ENCODE measurements at places on chromosomes 12 and 14.

GRCh38 chr14:65357113-65357512, 55.4 kb upstream of the FUT8 start:
- no peak for DNase-seq

- DNase-seq: no peak
Observed at GRCh38 chr14:68394118-68394763, 398.6 kb downstream of the ZFP36L1 start.

GRCh38 chr12:47995981-47996401, 8.3 kb downstream of the COL2A1 start:
- peak; percentile 10 for DNase-seq

DNA sequence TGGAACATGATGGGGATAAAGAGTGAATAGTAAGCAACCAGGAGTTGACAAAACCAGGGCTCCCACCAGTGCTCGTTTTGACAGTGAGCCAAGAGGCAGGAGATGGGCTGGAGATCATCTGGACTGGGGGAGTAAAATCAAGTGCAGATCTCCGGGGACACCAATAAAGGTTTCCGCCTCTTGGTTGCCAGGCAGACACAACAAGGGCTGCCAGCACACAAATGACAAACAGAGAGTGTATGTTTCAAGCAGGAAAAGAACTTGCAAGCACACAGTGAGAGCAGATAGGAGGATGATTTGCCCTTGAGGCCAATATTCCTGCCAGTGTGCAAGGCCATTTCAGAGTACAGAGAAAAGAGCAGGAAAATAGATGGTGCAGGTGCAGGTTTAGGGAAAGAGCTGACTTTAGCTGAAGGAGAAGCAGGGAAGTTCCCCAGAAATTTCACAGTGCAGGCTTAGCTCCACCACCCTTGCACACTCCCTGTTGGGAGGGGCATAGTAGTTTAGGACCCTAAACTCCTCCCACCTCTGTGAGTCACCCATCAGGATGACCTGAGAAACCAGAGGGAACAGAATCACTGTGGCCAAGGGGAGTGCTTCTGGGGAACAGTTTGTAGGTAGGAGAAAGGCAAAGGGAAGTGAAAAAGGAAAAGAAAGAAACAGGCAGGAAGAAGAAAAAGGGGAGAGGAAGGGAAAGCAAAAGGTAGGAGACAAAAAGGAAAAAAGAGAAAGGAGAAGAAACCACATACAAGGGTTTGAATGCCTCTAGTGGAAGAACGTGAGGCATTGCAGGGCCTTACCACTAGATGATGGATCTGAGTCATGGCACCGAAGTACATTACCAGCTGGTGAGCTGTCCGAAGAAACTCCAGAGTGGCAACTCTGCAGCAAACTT, 404.4 kb downstream of the SLC6A15 start:
- DNase-seq: no peak

GRCh38 chr12:97323154-97323553, 139.4 kb upstream of the RMST start:
- no peak for DNase-seq

GRCh38 chr14:75906680-75907280, 75.0 kb downstream of the TGFB3 start:
- peak; percentile 83 for DNase-seq

DNA sequence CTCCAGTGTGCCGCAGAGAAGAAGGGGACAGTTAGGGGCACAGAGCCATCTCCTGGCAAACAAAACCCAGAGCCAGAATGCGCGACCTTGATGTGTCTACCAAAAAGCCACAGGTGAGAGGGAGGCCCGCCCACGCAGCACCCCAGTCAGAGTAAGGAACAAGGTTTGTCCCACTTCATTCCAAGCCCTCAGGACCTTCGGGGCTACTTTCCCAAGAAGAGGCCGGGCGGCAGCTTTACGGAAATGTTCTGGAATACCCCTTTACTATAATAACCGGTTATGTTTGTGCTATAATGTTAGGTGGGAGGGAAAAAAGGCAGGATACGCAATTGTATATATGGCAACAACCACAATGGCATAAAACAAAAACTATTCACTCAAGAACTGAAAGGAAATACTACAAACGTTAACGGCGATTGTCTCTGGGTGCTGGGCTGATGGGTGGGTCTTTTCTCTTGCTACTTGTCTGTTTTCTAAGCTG, 12.3 kb downstream of the CCDC88C start:
- DNase-seq: no peak

DNA sequence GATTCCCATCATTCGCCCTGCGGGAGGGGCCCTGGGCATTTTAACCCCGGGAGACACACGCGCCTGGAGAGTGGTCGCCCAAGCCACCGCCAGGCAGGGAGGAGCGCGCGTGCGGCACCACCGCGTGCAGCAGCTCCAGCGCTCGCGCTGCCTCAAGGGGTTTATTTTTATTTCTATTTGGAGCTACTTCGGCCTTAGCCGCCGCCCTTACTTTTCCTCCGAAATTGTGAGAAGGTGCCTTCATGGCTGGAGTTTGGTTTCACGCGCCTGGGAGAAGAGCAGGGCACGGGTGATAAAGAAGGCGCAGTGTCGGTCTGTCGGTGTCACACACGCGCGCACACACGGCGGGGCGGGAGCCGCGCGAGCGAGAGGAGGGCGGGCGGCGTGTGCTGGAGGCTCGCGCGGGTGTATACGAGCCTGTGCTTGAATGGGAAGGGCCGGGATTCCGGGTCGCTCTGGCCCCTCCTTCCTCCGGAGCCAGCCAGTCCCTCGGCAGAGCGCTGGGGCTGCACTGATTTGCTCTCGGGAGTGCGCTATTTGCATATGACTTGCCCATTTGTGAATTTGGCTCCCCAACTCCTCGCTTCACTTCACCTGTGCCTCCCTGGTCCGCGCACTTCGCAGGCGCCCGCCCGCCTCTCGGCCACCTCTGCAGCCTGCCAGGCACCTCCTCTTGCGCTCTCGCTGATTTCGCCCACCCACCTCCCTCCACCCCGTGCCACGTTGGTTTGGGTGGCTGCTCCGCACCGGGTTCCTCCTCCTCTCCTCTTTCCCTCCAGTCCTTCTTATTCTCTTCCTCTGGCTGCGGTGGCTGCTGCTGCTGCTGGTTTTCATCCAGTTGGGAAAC, 932.3 kb downstream of the DIO2 start:
- peak; percentile 25 for DNase-seq

GRCh38 chr12:75905922-75906321, 125.7 kb downstream of the PHLDA1 start:
- no peak for DNase-seq

GRCh38 chr12:74441872-74442271, 95.8 kb upstream of the ATXN7L3B start:
- no peak for DNase-seq

DNA sequence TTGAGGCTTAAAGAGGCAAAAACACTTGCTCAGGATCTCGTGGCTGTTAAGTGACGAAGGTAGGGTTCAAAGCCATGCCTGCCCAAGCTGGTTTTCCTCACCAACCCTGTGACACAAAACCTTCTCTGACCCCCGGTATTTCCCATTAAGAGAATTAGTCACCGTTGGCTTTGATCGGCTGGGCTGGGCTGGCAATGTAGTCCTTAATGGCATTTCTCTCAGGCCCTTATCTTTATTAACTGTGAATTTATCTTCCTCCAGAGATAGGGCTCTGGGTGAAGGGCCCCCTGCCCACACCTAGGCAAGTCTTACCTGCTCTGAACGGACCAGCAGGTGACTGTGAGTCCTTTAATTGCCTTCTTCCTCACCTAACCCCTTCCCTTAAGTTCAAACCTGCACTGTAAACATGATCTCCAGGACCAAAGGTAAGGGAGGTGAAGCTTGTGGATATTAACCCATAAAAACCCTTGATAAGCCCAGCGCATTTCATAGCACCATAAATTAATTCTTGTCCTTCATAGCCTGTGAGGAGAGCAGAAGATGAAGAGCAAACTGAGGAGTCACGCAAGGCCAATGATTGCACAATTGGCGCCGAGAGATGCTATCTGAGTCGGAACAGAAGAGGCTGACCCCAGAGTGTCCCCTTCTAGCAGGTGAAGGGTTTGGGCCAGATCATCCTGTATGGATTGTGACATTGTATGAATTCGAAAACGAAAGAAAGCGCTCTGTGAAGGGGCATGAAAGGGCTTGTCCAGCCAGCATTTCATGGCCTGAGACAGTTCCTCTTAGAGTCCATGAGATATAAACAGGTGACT, 790.8 kb upstream of the TBX3 start:
- no peak for DNase-seq

DNA sequence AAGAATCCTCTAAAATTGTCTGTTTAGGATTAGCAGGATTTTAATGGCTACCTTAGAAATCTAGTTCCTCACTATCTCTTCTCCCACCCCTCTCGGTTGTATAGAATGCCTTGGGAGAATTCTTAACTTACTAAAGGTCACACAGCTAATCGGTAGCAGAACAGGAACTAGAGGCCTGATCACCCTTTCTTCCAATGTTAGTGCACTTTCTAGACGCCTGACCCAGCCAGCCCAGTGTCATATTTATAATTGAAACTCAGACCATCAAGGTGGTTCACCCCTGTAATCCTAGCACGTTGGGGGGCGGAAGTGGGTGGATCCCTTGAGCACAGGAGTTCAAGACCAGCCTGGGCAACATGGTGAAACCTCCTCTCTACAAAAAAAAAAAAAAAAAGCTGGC, 1.7 kb downstream of the TIGAR start:
- no peak for DNase-seq

DNA sequence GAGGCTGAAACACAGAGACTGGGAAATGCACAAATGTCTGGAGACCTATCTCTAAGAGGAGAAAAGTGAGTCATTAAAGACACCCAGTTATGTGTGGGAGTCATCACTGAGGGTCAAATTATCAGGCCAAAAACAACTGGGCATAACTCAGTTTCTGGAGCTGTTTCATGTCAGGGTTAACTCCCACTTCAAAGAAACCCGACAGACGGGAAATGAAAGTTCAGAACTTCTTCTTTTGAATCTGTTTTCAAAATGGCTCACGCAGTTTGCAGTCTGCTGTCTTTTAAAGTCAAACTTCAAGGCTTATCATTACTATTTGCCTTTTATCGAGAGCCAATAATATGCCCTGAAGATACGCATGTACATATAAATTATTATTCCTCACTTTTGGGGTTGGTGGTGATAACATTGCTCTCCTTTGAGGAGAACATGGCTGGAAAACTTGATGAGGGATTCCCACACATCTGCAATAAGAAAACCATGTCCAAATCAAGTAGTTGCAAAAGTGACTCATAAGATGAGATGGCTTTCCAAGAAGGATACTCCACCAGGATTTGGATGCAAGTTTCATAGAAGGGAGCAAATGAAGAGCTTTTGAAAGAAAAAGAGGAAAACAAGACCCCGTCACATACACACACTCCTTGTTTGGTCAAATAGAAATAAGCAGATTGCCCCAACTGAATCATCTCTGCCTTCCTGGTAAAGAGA, 341.4 kb downstream of the ADAMTS20 start:
- no peak for DNase-seq

DNA sequence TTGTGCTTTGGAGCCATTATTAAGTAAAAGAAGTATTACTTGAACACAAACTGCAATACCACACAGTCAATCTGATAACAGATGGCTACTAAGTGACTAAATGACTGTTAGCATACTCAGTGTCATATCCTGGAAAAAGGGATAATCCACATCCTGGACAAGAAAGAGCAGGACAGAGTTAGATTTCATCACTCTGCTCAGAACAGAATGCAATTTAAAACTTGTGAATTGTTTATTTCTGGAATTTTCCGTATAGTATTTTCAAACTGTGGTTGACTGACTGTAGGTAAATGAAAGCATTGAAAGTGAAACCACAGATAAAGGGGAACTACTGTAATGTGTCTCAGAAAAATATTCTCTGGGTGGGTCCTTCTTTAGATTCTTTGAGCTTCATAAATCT, 458.8 kb downstream of the TMEM117 start:
- DNase-seq: no peak

DNA sequence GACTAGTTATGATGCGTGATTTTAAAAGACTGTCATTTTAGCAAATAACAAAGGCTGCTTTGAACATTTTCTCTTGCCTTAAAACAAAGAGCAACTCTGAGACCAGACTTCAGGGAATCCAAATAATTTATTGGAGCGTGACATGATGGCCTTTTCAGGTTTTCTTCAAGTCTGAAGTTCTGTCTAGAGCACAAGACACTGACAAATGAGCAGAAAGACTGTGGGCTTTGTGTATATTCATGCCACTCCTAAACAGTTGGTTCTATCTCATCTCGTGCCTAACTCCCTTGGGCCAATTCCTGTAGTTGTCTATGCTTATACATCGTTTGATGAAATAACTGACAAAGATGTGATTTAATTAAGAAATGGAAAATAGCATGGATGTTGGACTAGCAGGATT, 47.5 kb downstream of the IFT81 start:
- no peak for DNase-seq

DNA sequence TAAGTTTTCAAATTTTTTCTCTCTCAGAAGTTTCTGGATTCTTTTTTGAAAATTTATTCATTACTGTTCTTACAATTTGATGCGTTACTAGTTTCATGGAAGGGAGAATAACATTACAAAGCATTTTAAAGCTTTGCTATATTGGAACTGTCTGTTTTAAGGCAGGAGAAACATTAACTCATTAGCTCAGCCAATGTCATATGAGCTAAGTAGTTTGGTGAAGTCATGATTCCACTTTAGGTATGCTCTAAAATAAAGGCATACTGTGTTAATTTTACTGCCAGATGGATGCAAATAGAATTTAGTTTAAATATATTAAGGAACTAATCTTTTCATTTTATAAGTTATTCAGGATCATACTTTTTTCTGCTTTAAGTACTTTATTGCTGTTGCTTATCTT, 46.0 kb downstream of the ARID2 start:
- no peak for DNase-seq

DNA sequence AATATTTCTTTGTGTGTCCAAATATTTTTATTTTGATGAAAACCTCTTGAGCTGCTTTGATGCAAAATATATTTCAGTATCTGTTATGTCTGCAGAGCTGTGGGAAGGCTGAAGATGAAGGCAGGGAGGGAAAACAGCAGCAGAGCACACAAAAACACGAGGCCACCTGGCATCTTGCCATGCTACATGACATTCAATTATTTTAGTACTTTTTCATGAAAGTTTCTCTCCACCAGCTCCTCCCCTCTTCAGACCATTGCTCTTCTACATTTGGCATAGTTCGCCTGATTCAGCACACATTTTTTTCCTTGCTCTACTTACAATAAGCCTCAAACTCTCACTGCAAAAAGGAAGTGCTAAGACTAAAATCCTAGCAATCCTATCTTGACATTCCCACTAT, 4.6 kb upstream of the ALX1 start:
- DNase-seq: no peak
